ENCODE measurements at places on chromosomes 3 and 15. TPM values are rescaled to one million over a fixed set of nuclear protein-coding genes. Genes with fewer than 3 reads are reported as not detected.

GRCh38 chr15:36152936-36153335, 426.5 kb upstream of the CDIN1 start:
- DNase-seq, result no peak

DNA sequence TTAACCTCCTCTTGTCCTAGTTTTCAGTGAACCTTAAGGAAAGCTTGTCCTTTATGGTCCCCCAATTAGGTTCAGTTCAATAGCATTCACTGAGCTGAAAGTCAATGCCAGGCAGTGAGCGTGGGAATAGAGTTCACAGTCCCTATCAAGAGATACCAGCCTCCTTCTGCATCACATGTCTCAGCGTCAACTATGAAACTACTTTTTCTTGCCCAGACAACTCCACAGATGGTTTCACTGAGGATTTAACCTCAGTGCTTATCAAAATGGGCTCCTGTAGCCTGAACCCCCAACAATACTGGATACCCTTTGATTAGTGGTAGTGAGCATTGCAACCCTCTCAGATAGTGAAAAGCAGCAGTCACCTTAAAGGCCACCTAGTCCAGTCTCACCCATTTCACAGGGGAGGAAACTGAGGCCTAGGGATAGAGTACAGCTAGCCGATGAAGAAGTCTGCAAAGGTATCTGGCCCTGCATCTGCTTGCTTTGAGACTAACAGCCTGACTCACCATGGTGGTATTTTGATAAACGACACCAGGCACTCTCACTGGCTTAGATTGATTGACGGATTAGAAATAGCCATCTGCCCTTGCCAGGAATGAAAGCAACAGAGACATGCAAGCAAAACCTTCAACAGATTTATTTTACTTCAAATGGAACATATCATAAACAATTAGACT, 1.6 kb upstream of the UBA3 start:
- no peak for DNase-seq

DNA sequence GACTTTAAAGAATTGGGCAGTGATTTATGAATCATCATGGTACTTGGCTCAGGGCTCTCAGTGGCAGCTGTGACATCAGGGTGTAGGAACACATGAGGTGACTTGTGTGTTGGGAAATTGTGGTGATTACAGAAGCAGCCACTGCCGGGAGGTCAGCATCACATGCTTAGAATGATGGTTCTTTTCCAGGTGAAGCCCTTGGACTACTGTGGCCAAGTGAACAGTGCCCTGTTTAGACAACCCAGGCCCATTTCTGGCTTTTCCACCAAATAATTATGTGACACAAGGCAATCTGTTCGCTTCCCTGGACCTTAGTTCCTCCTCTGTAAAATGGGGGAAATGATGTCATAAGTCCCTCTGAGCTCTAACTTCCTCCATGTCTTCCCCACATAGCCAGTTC, 139.7 kb upstream of the ROPN1 start:
- no peak for DNase-seq

DNA sequence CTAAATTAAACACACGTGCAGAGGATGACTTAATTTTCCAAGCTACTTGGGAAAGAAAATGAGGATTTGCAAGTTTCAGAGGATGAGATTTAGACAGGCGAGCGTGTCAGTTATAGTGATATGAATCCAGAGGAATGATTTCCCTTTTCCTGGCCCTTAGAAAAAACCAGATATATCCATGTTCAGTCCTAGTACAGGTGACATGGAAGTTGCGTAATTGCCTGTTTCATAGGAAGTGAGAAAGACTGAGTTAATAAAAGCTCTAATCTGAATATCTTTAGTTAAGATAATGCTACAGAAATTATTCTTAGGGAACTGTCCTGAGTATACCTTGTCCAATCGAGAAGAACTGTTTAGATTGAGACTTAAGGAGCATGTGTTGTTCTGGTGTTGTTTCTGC, 490.5 kb downstream of the ZNF385D start:
- no peak for DNase-seq

DNA sequence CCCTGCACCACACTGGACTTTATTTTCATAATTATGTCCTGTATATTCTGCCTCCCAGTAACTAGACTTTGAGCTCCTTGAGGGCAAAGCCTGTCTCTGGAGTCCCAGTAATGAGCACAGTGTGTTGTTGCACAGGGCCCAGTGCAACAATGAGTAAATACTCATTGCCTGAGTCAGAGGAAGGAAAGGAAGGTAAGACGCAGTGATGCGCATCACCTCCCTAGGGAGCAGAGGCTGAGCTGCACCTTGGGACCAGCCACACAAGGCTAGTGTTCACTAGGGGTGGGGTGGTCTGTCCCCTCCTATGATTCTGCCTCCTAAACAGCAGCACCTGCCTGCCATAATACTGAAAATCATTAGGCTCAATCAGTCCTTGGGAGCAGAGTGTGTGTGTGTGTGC, 86.6 kb upstream of the ADAMTSL3 start:
- no peak for DNase-seq

DNA sequence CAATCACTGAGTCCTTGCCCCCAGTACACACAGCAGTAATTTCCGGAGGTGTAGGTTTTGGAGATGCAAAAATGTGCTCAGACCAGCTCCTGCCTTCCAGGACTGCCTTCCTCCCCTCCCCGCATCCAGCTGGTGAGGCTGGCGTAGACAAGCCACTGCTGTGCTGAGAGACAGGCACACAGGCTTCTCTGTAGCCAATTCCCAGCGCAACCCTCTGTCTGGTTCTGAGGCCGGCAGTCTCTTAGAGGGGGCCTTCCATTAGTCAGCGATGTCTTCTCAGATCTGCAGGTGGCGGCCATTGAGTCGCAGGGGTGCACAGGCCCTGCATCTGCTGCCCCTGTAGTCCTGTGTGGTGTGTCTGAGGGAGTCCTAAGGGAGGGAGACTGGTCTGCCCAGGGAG, 114.4 kb downstream of the DNAJB8 start:
- DNase-seq, result no peak

DNA sequence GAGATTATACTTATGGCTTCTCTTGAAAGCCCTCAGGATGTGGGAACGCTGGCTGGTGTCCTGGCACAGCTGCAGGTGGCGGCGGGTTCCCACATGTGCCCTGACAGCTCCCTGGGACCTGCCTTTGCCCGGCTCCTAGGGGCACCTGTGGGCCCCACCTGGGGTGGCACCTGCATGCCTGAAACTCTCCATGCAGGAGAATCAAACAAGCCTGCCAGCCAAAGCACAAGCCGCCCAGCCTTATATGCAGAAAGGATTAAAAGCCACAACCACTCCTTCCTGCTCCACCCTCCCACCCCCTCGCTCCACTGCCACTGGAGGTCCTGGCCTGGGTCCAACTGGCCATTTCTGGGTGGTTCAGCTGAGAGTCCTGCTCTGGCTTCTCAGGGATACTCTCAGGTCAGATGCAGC, 18.1 kb downstream of the TRPM1 start:
- no peak for DNase-seq

- DNase-seq, result no peak
Observed at GRCh38 chr3:4794331-4794730, 184.9 kb upstream of the BHLHE40 start.

DNA sequence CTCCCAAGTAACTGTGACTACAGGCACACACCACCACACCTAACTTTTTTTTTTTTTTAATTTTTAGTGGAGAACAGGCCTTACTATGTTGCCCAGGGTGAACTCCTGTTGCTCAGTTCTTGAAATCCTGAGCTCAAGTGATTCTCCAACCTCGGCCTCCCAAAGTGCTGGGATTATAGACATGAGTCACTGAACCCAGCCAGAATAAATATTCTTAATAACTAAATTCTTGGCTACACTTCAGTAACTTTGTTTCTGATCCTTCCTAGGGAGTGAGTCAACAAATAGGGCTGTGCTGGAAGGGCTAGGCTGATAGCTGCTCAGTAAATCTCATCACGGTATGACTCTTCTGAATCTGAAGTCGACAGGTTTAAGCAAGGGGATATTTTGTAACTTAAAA, 56.6 kb downstream of the P3H2 start:
- DNase-seq, result no peak

- DNase-seq, result no peak
Observed at GRCh38 chr15:70054884-70055387, 42.8 kb downstream of the TLE3 start.

GRCh38 chr15:77201665-77202064, 130.8 kb upstream of the TSPAN3 start:
- DNase-seq, result no peak

GRCh38 chr3:151852074-151852811, 21.2 kb upstream of the SUCNR1 start:
- DNase-seq, result no peak

GRCh38 chr15:91227117-91227516, 127.1 kb downstream of the SV2B start:
- DNase-seq, result no peak

DNA sequence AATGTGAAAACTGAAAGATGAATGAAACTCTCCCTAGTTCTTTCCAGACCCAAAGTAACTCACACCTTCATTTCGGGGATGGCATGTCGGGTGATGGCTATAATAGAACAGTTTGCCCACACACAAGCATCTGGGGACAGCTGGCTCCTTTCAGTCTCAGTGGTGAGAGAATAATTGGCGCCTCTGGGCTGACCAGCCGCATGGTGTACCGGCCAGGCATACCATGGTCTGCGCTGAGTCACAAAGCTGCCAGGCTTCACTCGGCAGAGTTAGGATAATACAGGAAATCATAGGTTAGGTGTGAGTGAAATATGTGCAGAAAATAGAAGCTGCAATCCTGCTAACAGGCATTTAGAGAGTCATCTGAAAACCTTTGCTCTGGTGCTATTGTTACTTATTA, 80.4 kb upstream of the IGF1R start:
- DNase-seq, result no peak

DUOX2 gene
- total RNA-seq, result 0.03 TPM

RASL12 gene
- total RNA-seq, result not detected

C3orf80 gene
- total RNA-seq, result 0.21 TPM

ATG7 gene
- 30.0 TPM for total RNA-seq

SLC38A3 gene
- 0.42 TPM for total RNA-seq

BLM gene
- 41.3 TPM for total RNA-seq

HSPBAP1 gene
- 25.5 TPM for total RNA-seq

ST8SIA2 gene
- 0.13 TPM for total RNA-seq

GOLGA6L4 gene
- total RNA-seq, result 0.32 TPM
